Aorta (tissue), 5 donors: ENCODE measurements at places on chromosomes 11 and 22.

DNA sequence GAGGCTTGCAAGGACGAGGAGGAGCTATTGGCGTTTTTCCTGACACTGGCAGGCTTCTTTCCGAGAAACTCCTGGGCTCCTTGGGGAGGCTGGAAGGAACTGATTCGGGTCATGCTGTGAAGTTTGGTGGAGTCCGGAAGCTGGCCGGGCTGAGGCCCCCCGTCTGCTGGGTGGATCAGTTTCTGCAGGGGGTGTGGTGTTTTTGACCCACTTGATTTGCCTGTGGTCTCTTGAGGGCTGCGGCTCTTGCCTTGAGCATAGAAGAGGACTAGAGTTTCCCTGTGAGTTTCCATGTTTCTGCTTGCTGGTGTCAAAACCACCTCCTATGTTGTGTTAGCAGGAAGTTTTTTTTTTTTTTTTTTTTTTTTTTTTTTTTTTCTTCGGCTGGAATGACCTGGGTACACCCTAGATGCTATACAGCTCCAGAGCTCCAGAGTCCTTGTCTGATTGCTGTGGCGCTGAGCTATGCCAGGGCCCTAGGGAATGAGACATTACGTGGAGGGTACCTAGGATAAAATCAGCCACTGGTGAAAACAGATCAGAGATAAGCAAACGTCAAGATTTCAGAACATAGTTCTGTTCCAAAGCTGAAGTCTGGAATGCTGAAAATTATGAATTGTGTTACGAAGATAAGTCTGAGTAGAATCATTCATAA lies 728 bp downstream of the TBC1D22A start:
- DNase-seq = no peak

DNA sequence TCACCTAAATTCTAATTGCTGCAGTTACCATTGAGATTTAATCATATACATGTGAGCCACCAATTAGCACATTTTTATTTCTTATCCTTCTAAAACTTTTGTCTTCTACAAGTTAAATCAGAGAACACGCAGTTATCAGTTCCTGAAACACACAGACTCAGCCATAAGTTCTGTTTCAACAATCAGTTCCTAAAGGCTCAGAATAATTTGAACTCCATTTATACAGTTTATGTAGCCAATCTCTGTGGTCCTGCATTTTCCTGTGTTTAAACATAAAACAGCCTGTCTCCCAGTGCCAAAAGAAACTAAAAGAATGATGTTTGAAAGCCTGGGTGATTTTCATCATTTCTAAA lies 2.9 kb downstream of the PLAAT3 start:
- no peak for DNase-seq

DNA sequence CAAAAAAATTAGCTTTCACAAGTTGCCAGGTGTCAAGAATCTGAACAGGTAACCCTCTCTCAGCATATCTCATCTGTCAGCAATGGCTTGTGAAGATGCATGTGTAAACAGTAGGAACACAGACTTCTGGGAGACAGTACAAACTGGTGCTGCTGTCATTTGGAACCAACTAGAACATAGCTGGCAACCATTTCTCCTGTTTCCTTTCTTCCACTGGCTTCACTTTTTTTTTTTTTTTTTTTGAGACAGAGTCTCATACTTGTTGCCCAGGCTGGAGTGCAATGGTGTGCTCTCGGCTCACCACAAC lies 2.1 kb upstream of the PIK3C2A start:
- DNase-seq = no peak

- no peak for DNase-seq
These were observed 126.6 kb downstream of the BCR start for GRCh38 chr22:23306926-23307325.

GRCh38 chr11:65565624-65566453 lies 4.4 kb upstream of the ZNRD2 start:
- DNase-seq = no peak

DNA sequence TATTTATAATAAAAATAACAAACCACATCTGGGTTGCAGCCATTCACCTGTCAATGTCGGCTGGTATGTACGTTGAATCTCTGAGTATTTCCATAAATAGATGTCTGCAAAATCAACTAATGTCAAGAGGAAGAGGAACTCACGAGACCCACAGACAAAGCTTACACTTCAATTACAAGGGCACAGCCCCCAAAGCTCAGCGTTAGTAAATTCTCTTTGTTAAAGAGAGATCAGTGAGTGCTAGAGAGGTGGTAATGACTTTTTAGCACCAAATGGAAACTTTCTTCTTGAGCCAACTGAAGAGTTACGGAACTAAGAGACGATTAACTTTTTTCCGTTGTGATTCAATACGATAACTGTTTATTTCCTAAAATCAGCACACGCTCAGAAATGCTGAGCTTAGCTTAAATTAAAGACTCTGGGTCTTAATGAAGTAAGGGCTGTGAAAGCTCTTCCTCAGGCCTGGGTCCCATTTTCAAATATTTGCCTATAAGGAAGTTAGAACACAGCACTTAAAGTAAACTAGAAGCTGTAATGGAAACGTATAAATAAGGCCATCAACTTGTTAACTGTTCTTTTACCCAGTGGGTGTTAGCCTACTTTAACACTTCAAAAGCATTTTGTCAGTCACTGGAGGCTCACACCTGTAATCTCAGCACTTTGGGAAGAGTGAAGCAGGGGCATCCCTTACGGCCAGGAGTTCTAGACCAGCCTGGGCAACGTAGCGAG lies 22.8 kb upstream of the TFIP11 start:
- no peak for DNase-seq

- no peak for DNase-seq
These were observed 19.2 kb downstream of the TP53I11 start for GRCh38 chr11:44931466-44931865.

DNA sequence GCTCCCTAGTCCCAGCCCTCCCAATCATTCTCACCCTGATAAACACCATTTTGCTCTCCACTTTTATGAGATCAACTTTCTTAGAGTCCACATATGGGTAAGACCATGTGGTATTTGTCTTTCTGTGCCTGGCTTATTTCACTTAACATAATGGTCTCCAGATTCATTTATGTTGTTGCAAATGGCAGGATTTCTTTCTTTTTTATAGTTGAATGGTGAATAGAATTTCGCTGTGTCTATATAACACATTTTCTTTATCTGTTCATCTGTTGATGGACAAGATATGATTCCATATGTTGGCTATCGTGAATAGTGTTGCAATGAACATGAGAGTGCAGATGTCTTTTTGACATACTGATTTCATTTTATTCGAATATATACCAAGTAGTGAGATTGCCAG lies 367.4 kb upstream of the ARHGAP42 start:
- no peak for DNase-seq

DNA sequence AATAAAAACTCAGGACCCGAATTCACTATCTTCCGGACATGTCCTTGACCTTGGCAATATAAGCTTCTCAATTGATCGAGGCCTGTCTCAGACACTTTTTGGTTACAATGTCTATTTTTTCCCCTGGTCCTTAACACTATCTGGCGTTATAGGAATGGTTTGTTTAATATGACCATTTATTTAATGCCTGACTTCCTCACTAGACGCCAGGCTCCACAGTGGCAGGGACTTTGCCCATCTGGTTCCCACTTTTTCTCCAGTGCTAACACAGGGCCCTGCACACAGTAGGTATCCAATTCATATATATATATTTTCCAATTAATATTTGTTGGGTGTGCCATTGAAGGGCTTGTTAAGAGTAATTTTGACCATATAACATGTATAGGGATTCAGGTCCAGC lies 7.9 kb upstream of the CBX6 start:
- DNase-seq = no peak

DNA sequence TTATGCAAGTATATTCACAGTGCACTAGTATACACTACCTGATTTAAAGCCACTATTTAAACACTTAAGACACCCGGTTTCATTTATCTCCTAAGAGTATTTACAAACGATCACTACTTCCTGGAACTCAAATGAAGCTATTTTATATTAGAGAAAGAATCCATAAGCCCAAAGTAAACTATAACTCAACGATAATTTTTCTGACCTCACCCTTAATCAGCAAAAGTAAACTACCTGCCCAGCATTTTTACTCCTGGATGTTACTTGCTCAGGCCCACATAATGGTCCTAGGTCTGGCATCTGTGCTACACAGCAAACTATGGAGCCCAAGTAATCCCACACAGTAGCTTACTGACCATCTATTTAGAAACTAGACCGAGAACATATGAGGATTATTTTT lies 33.4 kb downstream of the TSG101 start:
- no peak for DNase-seq

DNA sequence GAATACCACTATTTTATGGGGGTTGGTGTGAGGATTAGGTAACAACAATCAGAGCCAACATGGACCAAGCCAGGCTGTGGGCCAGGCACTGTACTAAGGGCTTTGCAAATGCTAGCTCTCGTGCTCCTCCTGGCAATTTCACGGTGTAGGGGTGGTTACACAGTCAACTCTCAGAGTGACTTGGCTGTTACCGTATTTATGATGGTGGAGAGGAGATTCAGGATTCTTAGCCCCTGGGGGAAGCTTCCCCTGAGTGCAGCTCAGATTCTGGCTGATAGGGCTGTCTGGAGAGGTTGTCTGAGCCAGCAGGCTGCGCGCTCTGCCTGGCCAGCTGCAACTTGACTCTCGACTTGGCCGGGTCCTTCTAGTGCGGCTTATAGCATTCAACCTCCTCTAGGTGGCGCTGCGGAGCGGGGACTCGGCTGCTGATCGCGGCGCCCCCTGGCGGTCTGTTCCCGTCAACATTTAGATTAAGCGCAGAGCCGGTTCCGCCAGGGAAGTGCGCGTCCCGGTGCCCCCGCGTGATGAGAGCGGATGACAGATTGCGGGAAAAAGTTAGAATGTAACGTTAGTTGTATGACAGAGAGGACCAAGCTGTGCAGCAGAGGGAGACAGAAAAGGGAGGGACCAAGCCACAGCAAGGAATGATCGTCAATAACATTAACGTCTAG lies 4.5 kb upstream of the NCF4 start:
- peak; percentile 97 for DNase-seq
